ENCODE measurements at places on chromosomes 11 and 22.

DNA sequence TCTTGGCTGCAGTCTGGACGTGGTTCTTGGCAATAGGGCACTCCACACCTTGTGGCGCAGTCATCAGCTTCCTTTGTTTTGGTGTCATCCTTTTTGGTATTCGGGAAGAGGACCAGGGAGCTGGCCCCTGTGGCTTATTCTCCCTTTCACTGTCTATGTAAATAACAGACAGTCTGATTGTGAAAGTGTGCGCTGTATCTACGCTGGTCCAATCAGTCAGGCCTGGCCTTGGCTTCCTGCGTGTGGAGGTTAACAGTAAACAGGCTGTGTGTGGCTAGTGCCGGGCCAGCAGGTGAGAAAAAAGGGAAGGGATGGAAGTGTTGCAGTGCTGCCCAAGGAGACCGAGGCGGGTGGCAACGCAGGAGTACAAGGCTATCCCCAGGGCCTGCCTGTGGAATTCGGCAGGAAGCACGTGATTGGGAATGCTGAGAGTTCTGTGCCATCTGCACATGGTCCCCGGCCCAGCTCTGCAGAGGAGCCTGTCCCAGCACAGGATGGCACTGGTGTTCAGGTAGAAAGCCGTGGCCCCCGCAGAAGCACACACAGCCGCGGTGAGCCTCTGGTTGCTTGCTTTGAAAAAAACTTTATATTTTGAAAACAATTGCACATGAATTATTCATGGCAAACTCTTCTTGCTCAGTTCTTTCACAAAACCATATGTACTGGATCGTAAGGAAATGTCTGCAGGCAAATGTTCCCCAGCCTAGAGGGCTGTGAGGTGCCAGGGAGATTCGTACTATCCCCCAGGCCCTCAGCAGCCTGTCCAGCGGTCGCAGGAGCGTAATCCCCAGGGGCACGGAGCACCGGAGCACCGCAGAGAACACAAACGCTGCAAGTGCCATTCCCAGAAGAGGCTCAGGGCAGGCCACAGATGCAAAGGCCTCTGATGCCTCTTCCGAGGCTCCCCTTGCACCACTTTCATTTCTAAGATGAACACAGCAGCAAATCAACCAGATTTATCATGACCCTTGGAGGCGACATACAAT lies 174.5 kb downstream of the EFCAB6 start:
- DNase-seq = no peak

DNA sequence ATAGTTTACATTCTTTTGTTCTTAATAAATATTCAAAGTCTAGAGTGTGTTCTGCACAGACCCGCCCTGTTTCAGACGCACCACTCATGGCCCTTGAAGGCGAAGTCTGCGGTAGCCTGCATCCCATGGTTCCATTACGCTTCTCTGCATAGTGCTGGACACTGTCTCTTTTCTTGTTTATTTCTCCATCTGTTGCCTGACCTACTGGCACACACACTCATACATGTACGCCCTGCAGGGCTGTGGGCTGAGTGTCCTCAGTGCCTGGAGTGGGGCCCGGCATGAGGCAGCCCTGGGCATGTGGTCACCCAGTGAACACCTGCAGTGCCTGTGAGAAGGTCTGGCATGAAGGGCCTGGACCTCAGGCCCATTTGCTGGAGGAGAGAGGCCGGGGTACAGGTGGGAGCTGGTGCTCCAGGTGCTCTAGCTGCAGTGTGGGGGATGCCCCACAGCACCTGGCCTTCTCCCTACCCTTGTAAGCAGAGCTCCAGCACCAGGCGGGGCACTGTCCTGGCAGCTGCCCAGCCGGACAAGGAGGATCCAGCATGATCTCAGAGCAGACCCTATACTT lies 404.1 kb downstream of the TBC1D22A start:
- DNase-seq = no peak

- DNase-seq = no peak
Observed at GRCh38 chr22:19851291-19852176, 3.1 kb downstream of the GNB1L start.

DNA sequence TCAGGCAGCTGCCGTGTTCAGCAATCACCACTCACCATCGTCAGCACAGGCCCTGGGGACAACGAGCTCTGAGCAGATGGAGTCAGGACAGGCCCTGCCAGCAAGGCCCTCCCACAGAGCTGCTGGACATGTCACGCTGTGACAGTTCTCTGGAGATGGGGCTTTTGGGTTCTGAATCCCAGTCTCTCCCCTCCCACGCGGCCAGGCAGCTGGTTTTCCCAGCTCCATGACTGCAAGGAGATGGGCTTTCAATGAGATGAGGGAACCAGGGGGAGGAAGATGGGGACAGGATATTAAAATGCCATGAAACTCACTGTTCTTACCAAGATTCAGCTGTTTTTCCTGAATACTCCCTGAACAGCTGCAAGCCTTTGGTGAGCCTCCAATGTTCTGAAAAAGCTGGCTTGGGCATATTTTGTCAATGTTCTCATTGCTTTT lies 305.9 kb downstream of the BRD1 start:
- DNase-seq = peak; percentile 83

DNA sequence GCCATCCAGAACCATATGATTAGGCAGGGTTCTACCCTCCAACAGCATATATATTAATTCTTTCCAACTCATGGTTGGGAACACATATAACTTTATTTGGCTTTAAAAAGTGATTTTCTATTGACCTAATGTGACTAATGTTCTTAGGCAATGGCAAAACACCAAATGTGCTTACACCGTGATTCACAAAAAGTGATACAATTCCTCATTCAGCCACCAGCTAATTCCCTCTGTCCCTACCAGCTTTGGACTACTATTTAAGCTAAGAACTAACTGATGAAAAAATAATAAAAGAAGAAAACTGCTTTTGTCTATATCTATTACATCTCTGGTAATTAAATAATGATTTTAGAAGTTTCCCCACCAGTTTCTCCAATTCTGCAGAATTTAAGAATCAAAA lies 4.7 kb downstream of the CTSC start:
- DNase-seq = no peak

GRCh38 chr22:22044153-22044552 lies 61.6 kb upstream of the TOP3B start:
- no peak for DNase-seq

DNA sequence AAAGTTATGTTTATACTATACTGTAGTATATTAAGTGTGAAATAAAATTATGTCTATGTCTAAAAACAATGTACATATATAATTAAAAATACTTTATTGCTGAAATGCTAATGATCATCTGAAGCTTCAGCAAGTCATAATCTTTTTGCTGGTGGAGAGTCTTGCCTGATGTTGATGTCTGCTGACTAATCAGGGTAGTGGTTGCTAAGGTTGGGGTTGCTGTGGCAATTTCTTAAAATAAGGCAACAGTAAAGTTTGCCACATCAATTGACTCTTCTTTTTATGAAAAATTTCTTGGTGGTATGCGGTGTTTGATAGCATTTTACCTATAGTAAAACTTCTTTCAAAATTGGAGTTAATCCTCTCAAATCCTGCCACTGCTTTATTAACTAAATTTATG lies 21.4 kb downstream of the INSC start:
- DNase-seq = no peak

DNA sequence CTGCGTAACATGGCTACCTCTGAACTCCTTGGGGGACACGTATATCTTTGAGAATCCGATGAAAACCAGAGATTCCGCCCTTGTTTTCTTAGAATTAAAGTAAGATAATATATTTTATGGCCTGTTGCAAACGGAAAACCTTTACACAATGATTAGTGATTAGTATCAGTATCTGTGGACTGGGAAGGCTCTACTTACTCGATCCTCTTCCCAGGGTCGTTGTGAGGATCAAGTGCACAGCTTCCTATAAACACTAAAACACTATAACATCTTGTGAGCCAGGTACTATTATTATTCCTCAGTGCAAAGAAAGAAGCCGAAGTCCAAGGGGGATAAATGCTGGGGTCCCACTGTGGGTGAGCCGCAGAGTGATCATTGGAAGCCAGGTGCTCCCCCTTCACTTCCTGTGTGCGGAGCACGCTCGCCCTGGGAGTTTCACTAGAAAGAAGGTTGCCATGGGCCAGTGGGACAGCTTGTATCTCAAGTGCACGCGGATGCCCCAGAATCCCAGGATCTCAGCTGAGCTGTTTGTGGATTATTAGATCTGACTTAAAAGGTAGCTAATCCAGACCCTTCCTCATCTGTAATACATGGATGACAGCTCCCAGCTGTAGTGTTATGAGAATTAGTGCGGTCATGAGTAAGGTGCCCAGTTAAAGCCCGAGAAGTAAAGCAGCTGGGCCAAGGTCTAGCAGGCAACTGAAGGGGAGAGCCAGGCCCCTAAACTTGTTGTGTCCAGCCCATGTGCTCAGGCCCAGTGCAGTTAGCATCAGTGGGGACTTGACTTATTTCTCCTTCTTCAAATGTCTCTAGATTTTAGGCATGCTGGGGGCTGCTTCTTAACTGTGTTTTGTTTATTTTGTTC lies 839 bp downstream of the CBY1 start:
- DNase-seq = peak; percentile 25

DNA sequence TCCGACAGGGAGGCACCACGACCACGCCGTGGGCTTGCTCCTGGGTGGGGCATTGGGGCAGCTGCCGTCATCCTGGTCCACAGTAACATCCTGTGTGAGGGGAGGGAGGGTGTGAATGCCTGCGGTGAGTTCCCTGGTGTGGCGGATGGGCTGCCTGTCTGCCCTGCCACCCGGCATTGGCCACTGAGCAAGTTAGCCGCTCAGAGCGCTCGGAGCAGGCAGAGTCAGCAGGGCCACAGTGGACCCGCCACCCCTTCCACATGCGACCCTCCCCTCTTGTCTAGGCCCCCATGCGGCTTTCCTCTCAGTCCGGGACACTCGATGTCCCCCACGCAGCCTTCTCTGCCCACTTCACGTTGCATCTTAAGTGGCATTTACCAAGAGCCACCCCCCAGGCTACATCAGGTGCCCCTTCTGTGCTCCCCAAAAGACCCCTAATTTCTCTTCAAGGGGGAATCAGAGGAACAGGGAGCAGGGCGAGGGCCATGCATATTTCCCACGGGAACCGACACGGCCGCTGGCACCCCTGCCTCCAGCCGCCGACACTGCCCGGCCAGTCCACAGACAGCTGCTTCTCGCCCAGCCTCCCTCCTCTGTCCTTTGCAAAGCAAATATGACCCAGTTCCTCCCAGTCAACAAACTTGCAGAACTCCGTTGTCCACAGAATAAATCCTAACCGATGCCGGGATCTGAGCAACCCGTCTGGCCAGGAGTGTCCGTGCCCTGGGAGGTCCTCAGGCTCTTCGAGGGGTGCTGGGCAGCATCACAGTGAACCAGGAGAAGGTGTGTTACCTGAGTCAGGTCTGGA lies 1482.1 kb downstream of the TBC1D22A start:
- DNase-seq = no peak

GRCh38 chr11:86704710-86705109 lies 32.3 kb upstream of the ME3 start:
- no peak for DNase-seq

GRCh38 chr22:43399338-43399979 lies 12.4 kb upstream of the MPPED1 start:
- DNase-seq = no peak

GRCh38 chr11:94997437-94997836 lies 23.9 kb downstream of the KDM4D start:
- no peak for DNase-seq

- no peak for DNase-seq
Observed at GRCh38 chr11:72580642-72580950, 93.6 kb downstream of the PDE2A start.

- DNase-seq = peak; percentile 93
Observed at GRCh38 chr11:64204464-64204989, 2.0 kb upstream of the FERMT3 start.

DNA sequence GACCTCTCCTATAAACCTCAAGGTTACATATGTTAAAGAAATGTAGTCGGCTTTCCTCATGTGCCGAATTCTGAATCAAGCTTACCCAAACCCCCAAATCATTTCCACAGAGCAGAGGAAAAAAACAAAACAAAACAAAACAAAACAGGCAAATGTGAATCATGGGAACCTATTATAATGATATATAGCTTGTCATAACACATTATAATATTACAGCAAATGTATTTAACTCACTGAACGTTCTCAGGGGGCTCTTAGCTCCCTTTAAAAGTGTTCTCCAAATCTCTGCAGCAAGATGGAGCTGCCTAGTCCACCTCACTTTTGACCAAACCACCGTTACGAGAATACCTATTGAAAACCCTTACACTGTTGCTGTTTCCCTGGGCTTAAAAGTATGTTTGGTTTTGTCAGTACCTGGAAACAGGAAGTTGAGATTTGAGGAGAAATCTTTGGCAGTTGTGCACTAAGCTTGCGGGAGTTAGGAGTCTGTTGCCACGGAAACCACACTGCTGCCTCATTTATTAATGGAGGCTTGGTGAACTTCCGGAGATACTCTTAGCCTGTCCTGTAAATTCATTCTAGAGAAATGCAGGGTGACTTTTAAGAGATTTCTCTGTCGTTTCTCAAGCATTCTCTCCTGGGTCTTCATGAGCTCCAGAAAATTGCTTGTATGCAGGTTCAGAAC lies 167.0 kb upstream of the RASSF10 start:
- peak; percentile 92 for DNase-seq

GRCh38 chr11:116948391-116948790 lies 111.0 kb upstream of the APOA1 start:
- no peak for DNase-seq

DNA sequence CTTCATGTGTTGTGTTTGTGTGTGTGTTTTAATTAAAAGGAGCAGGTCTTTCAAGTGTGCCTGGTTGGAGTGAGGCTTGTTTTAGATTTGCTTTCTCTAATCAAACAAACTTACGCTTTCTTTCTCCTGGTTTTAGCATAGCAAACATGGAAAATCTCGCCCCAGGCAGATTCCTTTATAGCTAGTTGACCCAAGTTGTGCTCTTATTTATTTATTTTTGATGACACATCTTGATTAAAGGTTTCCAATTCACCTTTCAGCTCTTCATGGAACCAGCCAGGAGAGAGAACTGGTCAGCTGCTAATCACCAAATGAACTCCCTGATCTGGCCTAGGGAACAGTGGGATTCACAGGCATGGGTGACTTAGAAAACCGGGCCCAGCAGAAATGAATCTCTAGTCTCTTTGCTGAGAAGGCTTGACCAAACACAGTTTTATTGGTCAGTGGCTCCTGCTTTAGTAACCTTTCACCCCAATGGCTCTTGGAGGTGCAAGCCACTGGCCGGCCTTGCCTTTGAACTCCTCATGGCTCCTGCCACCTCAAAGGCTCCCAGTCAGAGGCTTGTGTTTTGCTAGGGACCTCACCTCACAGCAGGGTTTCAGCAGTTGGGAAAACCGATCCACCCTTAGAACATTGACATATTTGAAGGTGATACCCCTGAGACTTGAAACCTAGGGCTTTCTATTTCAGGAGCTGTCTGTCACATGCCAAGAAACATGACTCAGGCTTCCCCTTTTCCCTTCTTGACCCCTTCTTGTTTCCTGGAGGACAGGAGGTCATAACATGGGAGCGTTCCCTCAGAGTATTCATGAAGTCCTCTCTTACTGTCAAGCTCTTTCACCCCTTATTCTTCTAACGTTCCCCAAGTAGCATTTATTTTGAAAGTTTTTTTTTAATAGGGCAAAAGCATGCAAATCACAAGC lies 48.8 kb downstream of the EXT2 start:
- DNase-seq = no peak

- DNase-seq = no peak
Observed at GRCh38 chr22:49662681-49663080, 165.0 kb downstream of the BRD1 start.
